ENCODE measurements at places on chromosomes 3 and 15.

GRCh38 chr3:98650971-98651779, 57.8 kb upstream of the CPOX start:
- peak; percentile 1 for DNase-seq

DNA sequence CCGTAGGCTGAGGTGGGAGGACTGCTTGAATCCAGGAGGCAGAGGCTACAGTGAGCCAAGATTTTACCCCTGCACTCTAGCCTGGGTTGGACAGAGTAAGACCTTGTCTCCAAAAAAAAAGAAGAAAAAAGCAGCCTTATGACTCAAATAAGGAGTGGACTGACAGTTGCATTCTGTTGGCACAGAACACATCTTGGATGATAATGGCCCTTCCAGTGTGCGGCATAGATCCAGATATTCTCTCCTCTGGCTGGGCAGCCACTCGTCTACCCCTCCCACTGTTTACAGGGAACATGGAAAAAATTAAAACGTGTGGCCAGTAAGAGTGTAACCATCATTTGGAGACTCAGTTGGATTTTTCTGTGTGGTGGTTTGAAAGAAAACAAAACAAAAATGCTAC, 118.6 kb upstream of the RNF7 start:
- peak; percentile 4 for DNase-seq

GRCh38 chr3:57120451-57121174, 44.5 kb downstream of the IL17RD start:
- DNase-seq: no peak

GRCh38 chr3:64408770-64409169, 183.5 kb upstream of the PRICKLE2 start:
- no peak for DNase-seq

GRCh38 chr3:65762235-65762580, 276.5 kb downstream of the MAGI1 start:
- no peak for DNase-seq

- no peak for DNase-seq
These were observed 3.8 kb downstream of the PSTPIP1 start for GRCh38 chr15:76998663-76999285.
